ENCODE measurements at places on chromosomes 4 and X.

DNA sequence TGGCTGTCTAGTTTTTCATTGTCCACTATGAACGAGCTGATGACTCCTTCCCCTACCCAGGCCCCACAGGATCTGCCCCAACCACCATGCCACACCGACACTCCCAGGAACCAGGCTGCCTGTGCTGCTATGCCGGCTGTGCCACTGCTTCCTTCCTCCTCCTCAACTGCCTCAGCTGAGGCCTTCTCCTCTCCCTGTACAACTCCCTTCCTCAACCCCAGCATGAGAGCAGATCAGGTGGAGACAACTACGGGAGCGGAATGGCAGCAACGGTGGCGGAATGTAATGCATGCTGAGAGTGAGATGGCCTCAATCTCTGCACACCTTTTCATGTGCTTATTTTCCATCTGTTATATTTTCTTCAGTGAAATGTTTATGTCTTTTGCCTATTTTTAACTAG lies 76.3 kb upstream of the ASB12 start:
- no peak overlapping the region for H3K4me3 ChIP-seq
- no peaks in the 10 kb centered on the region for H3K36me3 ChIP-seq
- H3K27ac ChIP-seq: no peak overlapping the region
- no peak for DNase-seq

DNA sequence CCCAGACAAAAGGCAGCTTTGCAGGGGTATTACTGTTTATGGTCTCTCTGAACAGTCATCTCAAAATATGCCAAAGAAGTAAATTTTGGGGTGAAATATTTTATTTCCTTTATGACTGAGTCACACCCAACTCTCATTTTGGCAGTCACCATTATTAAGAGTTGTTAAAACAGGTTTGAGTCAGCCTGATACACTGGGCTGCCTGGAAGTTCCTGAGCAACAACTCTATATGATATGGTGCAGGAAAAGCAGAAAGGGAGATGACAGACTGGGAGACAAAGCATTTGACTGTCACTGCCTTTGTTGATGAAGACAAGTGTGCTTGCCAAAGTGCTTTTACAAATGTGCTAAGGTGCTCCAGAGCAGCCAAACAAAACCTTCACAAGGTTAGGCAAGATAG lies 1263.5 kb downstream of the PCDH7 start:
- H3K27ac ChIP-seq: no peak overlapping the region
- no peaks in the 10 kb centered on the region for H3K4me1 ChIP-seq
- no peak overlapping the region for H3K4me3 ChIP-seq
- DNase-seq: no peak

DNA sequence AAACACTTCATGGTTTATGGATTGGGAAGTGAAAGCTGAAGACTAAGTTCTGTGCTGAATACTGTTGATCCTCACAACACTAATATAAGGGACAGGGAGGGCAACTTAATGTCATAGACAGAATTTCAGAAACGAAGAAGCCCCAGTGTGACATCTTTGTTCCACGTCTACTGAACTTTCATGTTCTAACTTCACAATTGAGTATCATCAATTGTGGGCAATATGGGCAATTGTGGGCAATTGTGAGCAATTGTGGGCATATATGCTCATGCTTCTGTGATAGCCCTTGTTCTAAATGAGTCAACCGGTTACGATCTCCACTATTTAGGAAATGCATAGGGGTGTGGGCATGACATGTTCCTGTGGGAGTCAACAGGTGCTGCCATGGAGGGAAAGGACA lies 33.7 kb downstream of the CYBB start:
- no peak overlapping the region for H3K4me3 ChIP-seq
- no peaks in the 10 kb centered on the region for H3K4me1 ChIP-seq
- DNase-seq: no peak
- H3K36me3 ChIP-seq: no peaks in the 10 kb centered on the region

DNA sequence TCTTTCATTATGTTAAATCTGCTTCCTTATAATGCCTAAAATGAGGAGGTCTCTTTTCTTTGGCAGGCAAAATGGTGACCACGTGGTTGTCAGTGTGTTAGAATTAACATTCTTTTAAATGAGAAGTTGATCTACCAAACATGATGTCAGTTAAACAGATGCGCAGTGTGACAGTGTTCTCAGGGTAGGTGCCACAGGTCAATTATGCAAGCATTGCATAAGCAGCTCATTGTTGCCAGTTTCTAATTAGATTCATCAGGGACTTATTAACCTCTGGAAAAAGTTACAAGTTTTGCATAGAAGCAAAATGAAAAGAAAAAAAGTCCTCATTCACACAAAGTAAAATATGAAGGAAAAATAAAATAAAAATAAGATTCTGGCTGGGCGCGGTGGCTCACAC lies 324.1 kb upstream of the GALNT7 start:
- H3K27ac ChIP-seq: no peak overlapping the region
- no peak overlapping the region for H3K4me3 ChIP-seq

- no peak for DNase-seq
- H3K27ac ChIP-seq: no peak overlapping the region
- no peaks in the 10 kb centered on the region for H3K36me3 ChIP-seq
- H3K4me3 ChIP-seq: no peak overlapping the region
Measured at GRCh38 chr4:70564033-70564432, 28.0 kb upstream of the AMBN start.
